Endothelial cell (in vitro differentiated cells): ENCODE measurements at places on chromosomes 16 and 17.

DNA sequence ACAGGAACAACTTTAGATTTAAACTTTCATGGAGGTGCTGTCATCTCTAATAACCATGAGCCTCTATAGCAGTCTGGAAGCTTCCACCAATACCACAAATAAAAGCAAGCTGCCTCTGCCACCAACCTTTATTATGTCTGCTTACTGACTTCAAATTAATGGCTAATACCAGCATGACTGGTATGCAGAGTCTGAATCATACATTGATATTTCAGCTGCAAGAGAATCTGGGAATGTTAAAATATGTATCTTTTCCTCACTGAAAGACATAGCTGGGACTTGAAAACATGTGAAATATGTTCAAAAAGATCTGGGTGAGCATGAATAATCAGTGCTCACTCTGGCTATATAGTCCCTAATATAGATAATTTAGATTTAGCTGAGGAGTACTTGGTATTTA is 488.6 kb downstream of the CDH8 start:
- no peak for DNase-seq

GRCh38 chr17:76791053-76791980 is 53.4 kb downstream of the MFSD11 start:
- no peak for DNase-seq

DNA sequence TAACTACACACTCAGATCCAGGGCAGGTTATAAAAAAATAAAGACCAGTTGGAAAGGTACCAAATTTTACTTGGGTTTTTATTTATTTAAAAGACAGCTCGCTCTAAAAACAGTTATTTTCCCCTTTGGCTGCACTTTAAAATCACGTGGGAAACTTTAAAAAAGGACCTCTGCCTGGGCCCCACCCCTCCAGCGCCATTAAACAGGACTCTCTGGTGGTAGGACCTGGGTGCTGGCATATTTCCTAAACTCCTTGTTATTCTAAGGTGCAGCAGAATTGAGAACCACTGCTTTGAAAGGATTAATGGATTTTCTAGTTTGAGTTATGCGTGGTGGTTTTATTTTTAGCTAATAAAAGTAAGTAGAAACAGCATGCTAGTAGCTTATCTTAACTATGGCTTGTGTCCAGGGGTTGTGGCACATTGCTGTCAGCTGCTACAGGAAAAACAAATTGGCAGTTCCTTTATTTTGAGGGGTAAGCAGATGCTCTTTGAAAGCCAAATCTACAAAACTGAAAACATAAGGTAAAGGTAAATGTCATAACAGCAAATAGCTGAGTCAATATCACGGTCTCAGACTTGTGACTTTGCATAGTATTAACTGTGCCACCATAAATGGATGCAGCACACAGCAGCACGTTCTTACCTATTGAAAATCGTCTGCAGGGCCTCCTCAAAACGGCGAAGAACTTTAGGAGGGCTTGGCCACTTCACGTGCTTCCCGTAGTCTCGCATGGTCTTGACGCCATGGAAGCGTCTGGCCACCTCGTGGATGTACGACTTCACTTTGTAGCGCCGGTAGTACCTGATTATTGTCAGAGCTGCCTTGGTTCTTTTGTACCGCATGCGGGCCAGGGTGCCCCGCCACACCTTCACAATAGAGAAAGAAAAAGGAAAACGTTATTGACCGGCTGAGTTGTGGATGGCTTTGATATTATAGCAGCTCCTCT is 172.0 kb downstream of the CDK5R1 start:
- DNase-seq, result no peak

- DNase-seq, result no peak
Measured at GRCh38 chr16:13829697-13830299, 90.2 kb upstream of the ERCC4 start.

DNA sequence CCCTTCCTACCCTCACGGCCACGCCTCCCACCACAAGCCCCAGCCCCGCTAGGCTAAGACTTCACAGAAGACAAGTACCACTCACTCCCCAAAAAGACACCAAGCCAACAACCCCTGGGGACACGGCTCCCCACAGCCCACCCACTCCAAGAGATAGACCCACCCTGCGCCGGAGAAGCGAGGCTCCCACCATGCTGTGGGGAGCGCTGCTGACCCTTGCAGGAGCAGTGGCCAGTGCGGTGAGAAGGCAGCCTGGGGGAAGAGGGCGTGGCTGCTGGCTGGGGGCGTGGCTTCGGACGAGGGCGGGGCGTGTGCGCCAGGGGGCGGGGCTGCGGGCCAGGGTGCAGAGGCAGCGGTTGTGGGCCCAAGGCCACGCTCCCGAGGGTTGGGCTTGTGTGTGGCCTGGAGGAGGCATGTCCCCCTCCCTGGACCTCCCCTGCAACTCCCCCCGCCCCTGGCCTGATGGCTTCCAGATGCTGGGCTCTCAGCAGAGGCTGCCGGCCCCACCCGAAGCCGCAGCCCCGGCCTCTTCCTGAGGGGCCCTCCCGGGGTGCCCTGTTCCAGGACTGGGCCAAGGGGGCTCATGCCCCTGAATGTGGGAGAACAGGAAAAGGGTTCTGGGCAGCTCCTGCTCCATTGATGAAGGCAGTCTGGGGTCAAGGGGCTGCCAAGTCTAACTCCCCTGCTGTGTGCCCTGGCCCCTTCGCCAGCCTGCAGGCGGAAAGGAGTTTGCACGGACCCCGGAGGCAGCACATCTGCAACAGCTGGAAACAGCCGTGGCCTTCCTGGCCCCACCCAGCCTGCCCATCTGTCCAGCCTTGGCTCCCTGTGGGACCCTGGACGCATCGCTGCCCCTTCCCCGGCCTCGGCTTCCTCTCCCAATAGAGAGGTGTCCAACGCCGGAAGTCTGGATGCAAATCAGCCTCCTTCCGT is 9.1 kb downstream of the TFAP4 start:
- DNase-seq, result peak; percentile 49

GRCh38 chr17:56798916-56799315 is 34.8 kb downstream of the C17orf67 start:
- DNase-seq, result no peak

GRCh38 chr17:17768424-17769088 is 68.2 kb downstream of the SREBF1 start:
- no peak for DNase-seq

GRCh38 chr17:62749926-62750325 is 58.2 kb downstream of the MARCHF10 start:
- DNase-seq, result no peak

- DNase-seq, result no peak
Measured at GRCh38 chr16:19363740-19364139, 53.9 kb upstream of the TMC5 start.

DNA sequence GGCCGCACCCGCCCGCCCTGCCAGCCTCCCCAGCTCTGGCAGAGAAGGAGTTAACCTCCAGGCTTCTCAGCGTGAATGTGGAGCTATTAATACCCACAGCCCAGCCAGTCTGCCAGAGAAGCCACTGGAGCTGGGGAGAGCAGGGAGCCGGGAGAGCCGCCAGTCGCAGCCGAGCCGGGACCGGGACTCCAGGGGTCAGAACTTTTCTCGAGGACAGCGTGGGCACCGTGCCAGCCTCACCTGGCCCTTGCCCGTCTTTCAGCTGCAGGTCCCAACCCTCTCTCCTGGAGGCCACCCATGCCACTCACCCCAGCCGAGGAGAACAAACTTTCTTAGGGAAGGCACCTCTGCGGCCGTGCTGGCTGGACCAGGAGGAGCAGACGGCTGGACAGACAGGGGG is 33.8 kb upstream of the SBK1 start:
- DNase-seq, result no peak

DNA sequence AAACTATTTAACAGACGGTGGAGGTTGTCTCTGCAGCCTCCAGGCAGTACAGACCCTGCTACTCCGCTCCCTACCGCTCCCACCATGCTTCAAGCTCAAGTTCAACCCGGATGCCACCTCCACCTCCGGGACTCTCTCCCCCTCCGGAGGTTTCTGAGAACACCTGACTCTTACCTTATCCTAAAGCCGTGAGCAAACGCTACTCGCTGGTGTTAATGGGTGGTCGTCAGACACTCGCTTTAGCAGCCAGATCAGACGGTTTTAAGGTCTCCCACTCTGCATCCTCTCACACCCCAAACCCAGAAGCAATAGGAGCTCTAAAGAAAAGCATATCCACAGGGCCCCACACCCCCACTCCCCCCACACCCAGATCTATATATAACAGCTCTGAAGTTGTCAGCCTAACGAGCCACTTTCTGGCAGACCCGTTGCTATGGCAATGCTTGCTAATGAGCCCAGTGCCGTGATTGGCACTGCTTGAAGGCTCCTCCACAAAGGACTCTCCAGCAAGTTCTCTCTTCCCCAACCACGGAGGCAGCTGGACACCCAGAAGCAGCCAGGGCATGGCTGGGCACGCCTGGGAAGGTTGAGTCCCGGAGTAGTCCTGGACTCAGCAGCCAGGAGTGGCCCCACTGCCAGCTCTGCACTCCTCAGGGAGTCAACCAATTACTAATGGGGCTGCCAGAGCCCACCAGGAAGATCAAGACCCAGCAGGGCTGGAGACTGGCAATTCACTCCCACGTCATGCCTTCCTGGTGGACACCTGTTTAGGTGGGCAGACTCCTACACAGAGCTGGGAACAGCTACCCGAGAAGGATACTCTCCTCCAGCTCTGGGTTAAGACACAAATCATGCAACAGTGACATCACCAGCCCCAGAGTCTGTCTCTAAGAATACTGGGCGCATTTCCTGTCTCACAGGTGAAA is 121.2 kb upstream of the RCVRN start:
- no peak for DNase-seq

DNA sequence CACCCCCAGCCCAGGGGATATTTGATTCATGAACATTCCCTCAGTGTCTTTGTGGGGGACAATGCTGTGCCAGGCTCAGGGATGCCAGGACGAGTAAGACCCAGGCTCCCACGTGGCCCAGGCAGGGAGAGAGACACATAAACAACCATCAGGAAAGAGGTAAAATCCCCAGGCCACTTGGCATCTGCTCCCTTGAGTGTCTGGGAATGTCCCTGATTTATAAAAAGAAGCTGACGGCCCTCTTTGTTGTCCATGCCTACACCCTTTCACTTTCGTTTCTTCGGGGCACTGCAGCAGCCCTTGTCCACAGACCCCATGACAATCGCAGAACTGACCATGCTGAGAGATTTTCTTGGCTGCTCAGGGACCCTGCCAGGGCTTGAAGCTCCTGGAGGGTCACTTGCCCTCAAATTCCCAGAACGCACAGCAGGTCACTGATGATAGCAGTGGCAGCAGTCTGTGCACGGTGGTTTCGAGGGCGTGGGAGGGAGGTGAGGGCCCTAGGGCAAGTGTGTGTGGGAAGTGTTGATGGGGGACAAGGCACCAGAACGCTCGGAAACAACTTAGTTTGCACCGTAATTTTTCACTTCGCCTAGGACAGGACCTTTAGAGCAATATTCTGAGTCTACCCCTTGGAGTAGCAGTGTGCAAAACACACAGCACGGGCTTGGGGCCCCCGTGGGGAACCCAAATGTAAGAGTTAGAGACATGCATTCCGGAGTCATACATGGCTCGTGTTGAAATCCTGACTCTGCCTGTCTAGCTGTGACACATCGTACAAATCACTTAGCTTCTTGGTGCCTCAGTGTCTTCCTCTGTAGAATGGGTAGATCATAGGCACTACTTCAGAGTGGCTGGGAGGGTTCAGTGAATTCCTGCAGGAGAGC is 4.7 kb downstream of the NOD2 start:
- no peak for DNase-seq

DNA sequence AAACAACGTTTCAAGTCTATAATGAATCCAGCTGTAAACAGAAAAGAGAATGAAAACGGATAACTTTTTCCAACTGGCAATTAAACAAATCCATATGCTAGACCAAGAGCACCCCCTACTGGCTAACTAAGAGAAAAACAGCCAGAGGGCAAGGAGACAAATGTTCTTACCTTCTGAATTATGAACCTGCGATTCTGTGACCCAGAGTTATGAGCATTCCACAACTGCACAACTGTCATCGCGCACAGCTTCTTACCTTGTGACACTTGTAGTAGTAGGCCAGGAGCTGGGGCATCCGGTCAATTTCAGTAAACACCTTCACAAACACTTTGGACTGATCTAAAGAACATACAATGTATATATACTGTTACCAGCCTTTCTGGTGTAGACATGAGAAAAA is 18.6 kb downstream of the COG7 start:
- peak; percentile 44 for DNase-seq

GRCh38 chr16:46980926-46981325 is 7.5 kb upstream of the DNAJA2 start:
- DNase-seq, result no peak

DNA sequence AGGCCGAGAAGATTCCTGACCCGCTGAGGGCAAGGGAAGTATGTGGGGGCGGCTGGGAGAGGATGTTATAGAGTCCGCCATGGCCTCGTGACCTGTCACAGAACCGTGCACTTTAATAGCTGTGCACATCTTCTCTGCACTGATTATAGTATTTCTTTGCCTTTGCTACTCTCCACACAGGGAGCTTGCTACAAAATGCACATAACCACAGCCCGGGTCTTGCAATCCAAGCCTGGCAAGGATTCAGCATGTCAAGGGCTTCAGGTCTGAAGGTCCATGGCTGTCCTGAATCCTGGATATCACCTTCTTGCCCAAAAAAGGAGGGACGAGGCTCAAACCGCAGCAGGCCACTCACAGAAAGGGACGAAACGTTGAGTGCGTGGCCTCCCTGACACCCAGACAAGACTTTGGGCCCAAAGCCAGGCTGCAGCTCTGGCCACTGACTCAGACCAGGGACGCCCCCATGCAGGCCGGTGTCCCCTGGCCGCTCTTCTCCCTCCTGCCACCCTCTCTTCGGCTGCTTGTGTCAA is 43.7 kb downstream of the USP22 start:
- no peak for DNase-seq

GRCh38 chr16:27746076-27746855 is 196.3 kb downstream of the KATNIP start:
- DNase-seq, result no peak

- DNase-seq, result no peak
Measured at GRCh38 chr16:3187798-3188674, at the start of gene OR1F1. TSS of gene OR1F1 (plus strand) at chr16:3188204.

GRCh38 chr17:81429821-81430551 is 34.7 kb downstream of the BAHCC1 start:
- no peak for DNase-seq
